Activated naive CD4-positive, alpha-beta T cell (primary cell): ENCODE measurements at places on chromosomes 2 and 18.

GRCh38 chr2:207768866-207769596, 675 bp downstream of the FZD5 start:
- peak; percentile 32 for DNase-seq

DNA sequence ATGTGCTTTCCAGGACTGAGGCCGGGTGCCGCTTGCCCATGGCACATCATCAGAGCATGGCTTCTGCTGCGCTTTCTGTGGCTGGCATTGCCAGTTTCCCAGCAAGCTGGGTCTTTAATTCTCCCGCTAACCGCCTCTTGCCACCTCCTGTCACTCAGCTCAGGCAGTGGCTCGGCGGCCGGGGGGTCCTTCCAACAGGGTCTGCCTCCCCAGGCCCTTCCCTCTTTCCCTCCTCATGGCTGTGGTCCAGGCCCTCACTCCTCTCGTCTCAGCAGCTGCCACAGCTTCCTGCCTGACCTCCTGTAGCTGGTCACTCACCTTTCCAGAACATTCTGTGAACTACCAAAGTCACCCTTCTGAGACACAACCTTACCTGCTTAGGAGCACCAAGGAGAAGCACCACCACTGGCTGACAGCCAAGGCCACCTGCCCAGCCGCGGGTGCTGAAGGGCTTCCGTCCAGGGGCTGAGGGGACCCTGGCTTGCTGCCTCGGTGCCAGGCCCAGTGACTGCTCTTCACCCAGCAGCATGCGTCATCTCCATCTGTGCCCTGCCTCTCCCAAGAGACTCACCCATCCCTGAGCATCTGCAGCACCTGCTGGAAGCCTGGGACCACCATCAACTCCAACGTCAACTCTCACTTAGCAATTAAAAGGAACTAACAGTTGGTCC, 22.6 kb downstream of the CHMP1B start:
- no peak for DNase-seq

- no peak for DNase-seq
These were observed 208.6 kb upstream of the APCDD1 start for GRCh38 chr18:10245846-10246175.

DNA sequence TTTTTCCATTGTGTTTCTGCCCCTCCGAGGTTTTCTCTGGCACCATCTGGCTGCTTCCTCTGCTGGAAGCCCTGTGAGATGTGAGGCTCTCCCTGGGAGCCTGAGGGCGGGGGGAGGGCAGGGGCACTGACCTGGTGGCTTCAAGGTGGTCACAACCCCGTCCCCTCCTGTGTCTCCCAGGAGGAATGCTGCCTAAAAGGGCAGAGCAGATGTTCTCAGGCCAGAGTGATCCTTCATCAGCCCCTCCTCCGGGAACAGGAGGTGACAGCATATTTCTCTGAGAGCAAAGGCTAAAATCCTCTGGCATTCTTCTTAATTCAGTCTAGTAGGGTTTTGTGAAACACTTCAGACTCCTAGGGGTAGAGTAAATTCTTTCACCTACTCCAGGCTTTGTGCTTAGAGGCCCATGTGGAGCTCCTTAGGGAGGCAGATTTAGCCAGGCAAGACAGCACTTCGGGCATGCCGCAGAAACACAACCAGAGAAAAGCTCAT, 18.3 kb upstream of the GREB1 start:
- DNase-seq, result no peak

GRCh38 chr2:191696966-191697365, 19.0 kb downstream of the NABP1 start:
- DNase-seq, result no peak
